HS-27A (cell line): ENCODE measurements at places on chromosomes 7 and 10.

DNA sequence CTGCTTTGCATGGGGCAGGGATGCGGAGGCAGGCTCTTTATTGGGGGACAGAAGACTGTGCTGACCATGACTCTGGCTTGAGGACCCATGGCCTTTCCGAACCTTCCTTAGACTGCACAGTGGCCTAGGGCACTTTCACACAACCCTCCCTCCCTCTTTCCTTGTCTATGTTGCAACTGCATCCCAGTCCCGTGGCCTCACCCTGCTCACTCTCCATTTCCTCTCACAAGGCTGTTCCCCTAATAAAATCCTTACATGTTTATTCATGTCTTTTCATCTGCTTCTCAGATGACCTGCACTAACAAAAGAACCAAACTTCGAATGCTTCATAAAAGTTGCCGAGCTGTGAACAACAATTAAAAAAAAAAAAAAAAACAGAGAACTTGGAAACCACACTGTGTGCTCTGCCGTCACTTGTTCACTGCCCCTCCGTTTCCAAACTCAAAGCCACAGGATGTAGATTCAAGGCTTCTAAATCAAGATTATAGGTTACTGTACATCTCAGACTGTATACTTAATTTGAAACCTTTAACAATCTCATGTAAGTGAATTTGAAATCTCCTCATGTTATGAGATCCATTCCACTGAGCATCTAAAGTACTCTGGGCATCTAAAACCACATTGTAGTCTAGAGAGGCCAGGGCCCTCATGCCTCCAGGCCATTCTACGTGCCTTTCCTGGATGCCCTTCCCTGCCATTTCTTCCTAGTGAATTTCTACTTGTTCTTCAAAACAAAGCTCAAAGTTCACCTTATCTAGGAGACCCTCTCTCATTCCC lies 265.9 kb downstream of the SNX13 start:
- DNase-seq = no peak

- DNase-seq = no peak
Observed at GRCh38 chr7:77859343-77859742, 60.8 kb downstream of the PHTF2 start.

DNA sequence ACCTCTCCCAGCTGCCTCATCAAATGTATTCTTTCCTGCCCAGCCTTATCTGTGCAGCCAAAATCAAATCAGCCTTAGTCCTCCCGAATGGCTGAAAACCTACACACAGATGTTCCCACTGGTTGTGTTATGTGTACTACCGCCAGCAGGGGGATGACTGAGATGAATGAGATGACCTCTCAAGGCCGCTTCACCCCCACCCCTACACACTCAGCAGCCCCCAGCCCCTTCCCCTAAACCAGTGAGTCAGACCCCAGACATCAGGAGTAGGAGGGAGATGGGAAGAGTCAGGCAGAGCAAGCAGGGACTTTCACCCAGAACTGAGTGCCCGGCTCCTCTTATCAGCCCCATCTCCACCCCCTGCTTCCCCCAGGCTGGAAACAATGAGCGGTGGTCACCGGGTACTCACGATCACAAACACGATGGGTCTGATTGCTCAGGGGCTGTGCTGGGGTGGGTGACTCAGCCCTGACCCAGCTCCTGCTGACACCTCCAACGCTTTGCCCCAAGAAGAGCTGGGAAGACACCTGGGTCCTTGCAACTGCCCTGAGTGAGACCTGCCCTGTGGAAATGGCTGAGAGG lies 6.5 kb upstream of the C10orf105 start:
- no peak for DNase-seq

DNA sequence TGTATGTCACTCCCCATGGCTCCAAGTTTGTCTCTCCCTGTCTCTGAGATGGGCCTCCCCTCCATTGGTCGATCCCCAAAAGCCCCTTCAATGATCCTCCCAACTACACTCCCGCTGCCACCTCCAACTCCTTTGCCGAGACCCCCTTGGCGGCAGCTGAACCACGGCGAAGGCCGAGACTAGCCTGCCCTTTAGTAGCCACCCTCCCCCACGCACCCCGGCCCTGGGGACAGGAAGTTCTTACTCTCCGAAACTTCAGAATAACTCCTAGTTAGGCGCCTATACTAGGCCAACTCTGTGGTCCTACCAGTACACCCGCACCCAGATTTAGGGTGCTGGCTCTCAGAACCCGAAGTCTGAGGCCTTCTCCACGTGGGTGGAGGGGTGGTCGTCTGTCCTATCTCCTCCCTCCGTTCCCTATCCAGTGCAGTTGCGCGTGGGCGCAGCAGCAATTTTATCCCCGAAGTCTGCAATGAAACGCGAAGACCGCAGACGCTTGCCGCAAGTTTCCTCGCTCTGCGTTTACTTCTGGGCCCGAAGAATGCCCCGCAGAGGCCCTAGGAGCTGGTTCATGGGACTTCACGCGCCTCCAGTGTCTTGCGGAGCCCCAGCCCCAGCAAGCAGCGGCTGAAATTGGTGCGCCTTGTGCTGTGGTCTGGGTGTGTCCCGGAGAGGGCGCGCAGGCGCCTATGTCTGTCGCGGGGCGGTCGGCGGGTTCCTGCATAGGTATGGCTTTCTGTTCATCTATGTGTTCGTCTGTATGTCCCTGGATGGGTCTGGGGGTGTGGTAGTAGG lies 82.6 kb upstream of the SLF2 start:
- DNase-seq = no peak

DNA sequence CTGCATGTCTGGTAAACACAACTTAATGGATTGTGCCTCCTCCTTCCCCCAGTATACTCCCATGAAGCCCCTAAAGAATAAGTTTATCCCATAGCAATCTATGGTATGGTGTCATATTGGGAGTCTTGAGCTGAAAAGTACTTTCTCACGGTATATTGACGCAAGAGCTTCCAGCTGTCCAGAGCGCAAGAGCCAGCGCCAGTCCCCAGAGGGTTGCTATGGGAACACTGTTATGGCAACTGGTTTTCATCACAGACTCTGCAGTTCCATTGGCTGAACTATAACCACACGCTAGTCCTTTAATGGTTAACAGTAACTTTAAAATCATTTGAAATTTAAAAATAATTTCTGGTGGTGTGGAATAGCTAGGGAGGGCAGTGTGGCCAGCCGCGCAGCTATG lies 46.9 kb downstream of the PRPF18 start:
- DNase-seq = no peak

GRCh38 chr7:107242267-107242666 lies 73.5 kb downstream of the HBP1 start:
- no peak for DNase-seq

DNA sequence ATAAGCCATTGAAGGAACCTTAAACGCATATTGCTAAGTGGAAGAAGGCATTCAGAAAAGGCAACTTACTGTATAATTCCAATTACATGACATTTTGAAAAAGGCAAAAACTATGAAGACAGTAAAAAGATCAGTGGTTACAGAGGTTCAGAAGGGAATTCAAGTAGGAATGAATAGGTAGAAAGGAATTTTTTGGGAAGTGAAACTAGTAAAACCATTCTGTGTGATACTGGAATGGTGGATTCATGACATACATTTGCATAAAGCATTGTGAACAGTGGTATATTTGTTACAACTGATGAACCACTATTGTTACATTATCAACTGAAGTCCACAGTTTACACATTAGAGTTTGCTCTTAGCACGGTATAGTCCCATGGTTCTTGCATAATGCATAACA lies 114.2 kb upstream of the GPR22 start:
- DNase-seq = no peak
